Forelimb muscle (tissue), 1 donor: ENCODE measurements at places on chromosomes 3 and 15.
A peak's percentile ranks its signal among the peaks of the same experiment; 100 is the strongest.

DNA sequence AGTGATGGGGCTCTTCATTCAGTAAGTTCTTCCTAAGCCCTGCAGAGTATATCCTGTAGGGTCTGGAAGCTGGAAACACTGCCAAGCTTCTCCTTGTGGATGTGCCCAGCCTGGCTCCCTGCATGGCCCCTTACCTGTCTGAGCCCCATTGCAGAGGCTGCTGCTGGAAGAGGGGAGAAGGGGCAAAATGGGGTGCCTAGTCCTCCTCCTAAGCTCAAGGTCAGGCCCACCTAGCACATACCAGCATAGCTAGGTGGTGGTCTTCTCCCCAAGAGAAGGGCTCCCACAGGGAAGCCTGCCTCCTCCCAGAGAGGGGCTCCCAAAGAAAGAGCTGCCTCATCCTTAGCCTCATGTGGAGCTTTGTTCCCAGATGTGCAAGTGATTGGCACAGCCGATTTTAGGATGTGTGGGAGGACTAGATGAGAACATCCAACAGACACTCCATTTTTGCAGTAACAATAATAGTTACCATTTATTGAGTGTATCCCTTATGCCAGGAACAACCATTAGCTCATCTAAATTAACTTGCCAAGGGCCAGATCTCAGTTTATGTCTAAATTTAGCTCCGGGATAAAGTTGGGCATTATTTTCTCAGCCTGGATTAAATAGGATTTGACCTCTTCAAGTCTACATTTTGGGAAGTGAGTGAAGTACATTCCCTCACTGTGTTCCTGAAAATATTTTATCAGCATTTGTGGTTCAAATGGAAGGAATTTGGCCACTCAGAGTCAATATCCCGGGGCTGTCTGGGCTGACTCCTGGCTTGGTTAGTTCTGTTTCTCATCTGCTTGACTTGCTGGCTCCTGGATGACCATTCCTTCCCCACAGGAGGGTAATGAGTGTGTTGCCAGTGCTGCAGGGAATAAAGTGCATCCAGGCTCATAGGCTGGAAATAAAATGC is 291.1 kb upstream of the ROPN1 start:
- no peak for DNase-seq

DNA sequence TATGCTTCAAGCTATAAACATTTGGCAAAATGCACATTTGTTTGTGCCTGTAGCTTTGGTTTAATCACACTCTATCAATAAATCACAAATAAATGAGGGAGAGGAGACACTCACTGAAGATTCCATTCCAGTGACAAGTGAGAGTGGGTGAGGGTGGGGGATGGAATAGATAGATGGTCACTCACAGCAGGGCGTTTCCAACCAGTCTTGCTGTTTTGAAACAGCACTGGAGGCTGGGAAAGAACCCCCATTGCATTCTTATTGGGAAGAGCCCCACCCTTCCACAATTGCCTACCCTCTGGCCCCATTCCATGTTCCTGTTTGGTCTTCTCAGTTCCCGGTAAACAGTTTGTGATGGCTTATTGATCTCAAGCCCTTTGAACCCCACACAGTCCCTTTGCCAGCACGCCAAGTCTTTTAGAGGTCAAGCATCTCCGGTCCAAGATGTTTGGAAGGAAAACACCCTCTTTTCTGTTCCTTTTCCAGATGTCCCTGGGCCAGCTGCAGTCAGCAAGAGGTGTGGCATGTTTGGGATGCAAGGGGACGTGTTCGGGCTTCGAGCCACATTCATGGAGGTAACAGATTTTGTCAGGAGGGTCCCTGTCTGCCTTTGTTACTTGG is 30.7 kb downstream of the LMCD1 start:
- DNase-seq, result no peak

DNA sequence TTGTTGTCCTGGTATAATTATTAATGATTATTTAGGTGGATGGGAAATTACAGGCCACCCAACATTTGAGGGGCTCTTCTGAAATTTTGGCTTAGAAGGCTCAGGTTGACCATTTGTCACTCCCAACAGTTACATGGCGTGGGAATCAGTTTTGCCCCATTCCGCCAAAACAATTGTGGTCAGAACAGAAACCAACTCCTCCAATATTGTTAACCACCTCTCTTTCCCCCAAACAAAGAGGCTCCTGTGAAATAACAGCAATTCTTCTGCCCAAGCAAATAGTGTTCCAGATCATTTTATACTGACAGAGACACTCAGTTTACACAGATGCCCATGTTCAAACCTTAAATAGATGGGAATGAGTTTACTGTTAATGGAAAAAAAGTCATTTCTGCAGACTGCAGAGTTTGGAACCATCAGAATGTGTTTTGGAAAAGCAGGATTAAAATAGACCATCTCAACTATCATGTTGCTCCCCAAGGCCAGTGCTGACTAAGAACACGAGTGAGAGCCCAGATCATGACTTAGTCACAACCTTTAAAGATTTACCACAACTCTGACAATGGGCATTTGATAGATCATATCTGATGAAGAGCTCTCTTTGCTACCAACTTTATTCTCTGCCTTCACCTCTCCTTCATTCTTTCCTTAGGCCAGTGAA is 102.1 kb downstream of the DUT start:
- no peak for DNase-seq

GRCh38 chr3:31724116-31724515 is 191.4 kb downstream of the STT3B start:
- no peak for DNase-seq

GRCh38 chr15:48493763-48494225 is 151.7 kb downstream of the FBN1 start:
- no peak for DNase-seq

DNA sequence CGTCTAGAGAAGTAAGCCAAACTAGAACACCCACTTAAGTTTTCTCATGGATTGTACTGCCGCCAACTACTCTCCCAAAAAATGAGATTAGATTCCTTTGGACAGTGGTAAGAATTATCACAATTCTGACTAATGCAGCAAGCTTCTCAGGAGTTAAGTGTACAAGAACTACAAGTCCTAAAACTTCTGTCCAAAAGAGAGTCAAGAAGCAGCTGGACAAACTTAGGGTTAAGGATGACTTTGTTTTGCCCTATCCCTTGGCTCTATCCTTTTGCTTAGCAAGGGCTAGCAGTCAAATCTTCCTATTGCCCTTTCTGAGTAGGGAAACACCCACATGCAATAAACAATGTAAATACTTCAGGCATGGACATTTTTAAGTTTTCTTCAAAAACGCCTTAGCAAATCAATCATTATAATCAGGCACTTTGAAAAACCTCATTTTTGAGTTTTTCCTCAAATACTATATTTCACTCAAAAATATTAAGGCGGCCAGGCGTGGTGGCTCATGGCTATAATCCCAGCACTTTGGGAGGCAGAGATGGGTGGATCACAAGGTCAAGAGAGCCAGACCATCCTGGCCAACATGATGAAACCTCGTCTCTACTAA is 19.5 kb downstream of the RAF1 start:
- no peak for DNase-seq

GRCh38 chr3:15973940-15974339 is 176.2 kb upstream of the ANKRD28 start:
- no peak for DNase-seq

DNA sequence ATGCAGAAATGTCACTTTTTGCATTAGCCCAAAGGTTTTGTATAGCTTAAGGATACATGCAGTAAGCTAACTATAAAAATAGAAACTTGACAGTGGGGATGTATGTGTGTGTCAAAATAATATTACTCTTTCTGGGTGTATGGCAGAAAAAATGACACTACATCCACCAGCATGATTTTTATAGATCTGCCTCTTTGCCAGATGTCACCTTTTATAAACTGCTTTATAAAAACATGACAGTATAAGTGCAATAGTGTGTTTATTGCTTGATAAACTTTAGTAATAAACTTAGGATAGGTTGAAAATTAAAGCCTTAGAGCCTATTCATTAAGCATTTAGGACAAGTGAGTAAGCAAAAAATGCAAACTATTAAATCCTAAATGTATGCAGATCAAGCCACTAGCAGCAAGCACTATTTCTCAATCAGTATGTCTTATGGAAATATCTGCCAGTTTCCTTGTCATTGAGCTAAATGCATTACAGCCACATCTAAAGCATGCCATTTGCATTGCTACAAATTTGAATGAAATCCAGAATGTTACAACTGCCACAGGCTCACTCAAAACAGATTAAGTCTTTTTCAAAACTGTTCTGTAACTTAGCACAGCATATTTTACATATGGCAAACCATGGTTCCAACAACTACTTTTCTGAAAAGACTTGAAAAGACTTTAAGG is 935.0 kb downstream of the FHIT start:
- DNase-seq, result no peak

- DNase-seq, result no peak
These were observed 42.9 kb downstream of the RPN1 start for GRCh38 chr3:128607710-128608048.

- DNase-seq, result no peak
These were observed 13.3 kb upstream of the IQCF1 start for GRCh38 chr3:51916418-51916817.

- no peak for DNase-seq
These were observed 1057.2 kb downstream of the NAALADL2 start for GRCh38 chr3:175916191-175916934.

- DNase-seq, result no peak
These were observed 165.5 kb downstream of the ECT2 start for GRCh38 chr3:172915911-172916514.

DNA sequence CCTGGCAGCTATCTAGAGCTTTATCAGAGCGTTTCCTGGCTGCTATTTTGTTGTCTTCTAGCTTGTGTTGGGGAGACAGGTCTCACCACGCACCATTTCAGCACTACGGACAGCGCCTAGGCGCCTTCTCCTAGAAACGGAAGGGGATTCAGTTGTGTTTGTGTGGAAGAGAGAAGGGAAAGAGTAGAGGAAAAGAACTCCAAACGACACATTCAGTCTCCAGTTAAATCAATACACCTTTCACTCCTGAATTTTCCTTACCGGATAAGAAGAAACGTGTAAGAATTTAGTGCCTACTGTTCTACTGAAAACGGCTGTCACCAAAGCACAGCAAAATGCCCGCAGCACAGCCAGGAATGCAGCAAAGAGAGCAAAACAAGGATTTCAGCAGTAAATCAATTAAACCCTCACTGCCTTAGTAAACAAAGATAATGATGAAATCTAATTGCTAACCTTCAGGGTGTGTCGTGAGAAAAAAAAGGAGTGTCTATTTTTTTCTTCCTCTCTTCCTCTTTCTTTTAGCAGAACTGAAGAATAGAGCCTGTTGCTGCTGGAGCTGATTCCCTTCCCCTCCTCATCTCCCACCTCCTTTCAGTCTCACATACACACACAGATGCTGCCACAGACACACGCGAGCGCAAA is 412 bp upstream of the CTXN2 start:
- peak; percentile 73 for DNase-seq

GRCh38 chr15:66723826-66724731 is 22.0 kb downstream of the SMAD6 start:
- DNase-seq, result no peak

- DNase-seq, result no peak
These were observed 271.4 kb downstream of the ARRDC4 start for GRCh38 chr15:98231696-98232440.

GRCh38 chr3:88542916-88543315 is 393.2 kb downstream of the C3orf38 start:
- DNase-seq, result no peak

DNA sequence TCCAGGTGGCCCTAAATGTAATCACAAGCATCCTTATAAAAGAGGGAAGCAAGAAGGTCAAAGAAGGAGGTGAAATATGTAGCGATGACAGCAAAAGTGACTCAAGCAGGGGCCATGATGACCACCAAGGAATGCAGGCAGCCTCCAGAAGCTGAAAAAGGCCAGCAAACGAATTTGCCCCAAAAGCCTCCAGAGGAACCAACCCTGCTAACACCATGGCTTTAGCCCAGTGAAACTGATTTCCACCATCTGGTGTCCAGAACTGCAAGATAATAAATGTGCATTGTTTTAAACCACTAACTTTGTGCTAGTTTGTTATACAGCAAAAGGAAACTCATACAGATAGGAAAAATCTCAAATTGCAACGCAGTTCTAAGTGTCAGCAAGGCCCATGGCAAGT is 23.0 kb upstream of the RBSN start:
- DNase-seq, result no peak

GRCh38 chr3:14780927-14781507 is 37.7 kb upstream of the FGD5 start:
- no peak for DNase-seq

DNA sequence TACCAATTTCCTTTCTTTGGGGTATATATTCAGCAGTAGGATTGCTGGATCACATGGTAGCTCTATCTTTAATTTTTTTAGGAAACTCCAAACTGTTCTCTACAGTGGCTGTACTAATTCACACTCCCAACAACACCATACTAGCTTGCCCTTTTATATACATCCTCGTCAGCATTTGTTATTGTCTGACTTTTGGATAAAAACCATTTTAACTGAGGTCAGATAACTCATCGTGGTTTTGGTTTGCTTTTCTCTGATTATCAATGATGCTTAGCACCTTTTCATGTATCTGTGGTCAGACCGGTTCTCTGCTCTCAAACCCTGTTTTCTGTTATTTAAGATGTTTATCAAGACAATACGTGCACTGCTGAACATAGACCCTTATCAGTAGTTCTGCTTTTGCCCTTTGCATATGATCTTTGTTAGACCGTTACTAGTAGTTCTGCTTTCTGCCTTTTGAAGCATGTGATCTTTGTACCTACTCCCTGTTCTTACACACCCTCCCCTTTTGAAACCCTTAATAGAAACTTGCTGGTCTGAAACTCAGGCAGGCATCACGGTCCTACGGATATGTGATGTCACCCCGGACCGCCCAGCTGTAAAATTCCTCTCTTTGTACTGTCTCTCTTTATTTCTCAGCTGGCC is 474.3 kb downstream of the RSL24D1 start:
- no peak for DNase-seq

- no peak for DNase-seq
These were observed 378.7 kb upstream of the TGFBR2 start for GRCh38 chr3:30227571-30228301.

GRCh38 chr3:180870008-180870699 is 42.3 kb upstream of the FXR1 start:
- no peak for DNase-seq

GRCh38 chr3:192409201-192409837 is 318.0 kb downstream of the FGF12 start:
- no peak for DNase-seq

GRCh38 chr3:186760897-186761447 is 22.4 kb upstream of the EIF4A2 start:
- DNase-seq, result no peak

GRCh38 chr3:65712140-65712539 is 326.6 kb downstream of the MAGI1 start:
- no peak for DNase-seq

GRCh38 chr3:180690061-180690460 is 10.8 kb upstream of the CCDC39 start:
- DNase-seq, result no peak

DNA sequence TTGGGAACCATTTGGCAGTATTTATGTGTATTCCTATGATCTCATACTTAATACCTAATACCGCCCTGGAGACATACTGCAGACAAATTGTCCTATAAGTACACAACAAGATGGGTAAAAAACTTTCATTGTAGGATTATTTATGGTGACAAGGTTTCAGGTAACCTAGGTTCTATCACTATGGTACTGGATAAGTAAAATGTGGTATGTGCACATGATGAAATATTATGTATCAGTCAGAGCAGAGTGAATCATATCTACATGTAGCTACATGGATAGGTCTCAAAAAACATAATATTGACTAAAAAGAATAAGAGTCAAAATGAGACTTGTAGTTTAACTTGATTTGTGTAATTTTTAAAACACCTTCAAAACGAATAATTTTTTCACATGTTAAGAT is 147.8 kb downstream of the LEKR1 start:
- DNase-seq, result no peak

- DNase-seq, result no peak
These were observed 8.5 kb upstream of the MUSTN1 start for GRCh38 chr3:52843108-52843865.

GRCh38 chr15:70586241-70586640 is 177.1 kb downstream of the UACA start:
- no peak for DNase-seq
